ENCODE measurements at places on chromosomes 11 and 22.

- no peak for DNase-seq
These were observed 70.6 kb downstream of the ST3GAL4 start for GRCh38 chr11:126426106-126426505.

DNA sequence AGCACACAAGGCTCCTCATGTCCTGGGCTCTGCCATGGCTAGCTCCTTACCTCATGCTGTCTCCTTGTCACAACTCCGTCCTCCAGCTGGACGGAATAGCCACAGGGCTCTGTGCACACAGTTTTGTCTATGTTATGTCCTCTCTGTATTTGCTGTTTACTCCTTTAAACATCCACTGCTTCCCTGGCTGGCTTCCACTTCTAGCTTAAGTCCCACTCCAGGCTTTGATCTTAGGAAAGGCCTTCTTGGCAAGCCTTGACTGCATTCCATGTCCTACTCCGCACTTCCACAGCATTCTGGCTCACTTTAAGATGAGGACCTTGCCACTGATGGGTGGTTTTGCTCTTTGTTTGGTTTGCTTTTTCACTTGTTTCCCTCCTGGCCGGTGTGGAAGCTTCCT is 22.9 kb upstream of the ROBO3 start:
- no peak for DNase-seq

DNA sequence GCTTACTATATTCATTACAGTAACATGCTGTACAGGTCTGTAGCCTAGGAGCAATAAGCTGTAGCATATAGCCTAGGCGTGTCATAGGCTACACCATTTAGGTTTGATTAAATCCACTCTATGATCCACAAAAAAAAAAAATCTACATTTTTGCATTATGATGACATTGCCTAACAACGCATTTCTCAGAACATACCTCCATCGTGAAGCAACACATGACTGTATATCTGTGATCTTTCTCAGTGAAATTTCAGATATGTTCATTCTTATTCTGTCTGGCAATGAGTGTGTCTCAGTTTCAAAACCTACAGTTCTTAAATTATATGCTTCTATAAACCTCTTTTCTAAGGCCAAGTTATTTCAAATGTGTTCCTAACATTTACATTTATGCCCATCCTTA is 140.3 kb downstream of the CADM1 start:
- DNase-seq: no peak

GRCh38 chr11:199782-200181 is 6.9 kb downstream of the SCGB1C1 start:
- no peak for DNase-seq

DNA sequence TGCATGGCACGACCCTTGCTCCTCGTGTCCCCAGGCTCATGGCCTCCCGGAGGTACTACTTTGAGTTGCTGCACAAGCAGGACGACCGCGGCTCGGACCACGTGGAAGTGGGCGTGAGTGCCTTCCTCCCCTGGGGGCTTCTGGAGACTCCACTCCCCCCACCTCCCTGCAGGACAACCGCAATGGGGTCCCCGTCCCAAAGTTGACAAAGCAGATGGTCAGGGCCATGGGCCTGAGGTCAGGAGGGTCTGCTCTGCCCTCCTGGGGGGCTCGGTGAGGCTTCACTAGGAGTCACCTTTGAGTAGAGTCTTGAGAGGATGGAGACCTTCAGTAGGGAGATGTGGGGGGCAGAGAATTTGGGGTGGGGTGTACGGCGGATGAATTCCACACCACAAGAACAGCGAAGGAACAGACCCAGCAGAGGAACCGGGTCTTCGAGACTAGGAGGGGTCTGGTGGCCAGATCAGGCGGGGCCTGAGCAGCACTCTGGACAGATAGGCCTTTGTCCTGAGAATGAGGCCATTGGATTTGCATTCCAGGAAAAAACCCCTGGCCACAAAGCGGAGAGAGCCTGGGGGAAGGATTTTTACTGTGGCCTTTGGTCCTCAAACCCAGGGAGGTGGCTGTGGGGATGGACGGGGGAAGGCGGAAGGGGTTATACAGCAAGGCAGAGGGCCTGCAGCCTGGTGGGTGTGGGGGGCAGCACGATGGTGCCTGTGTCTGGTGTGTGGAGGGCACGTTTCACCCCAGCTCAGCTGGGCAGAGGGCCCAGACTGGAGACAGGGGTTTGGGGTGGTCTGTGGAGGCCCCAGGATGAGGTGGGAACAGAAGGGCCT is 4.6 kb downstream of the B4GALNT4 start:
- DNase-seq: peak; percentile 33

DNA sequence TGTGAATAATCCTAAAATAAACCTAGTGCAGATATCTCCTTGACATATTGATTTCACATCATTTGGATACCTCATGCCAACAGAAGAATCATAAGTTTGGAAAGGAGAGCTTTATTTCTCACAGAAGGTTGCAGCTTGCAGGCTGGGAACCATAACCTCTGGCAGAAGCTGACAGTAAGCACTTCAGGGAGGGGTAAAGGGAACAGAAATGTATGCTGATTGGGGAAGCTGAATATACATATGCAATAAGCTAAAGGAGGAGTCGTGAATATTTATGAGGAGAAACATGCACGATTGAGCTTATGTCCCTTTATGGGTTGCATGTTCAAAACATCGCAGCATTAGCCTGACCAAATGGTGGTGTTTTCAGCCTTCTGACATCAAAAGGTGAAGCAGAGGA is 814.5 kb downstream of the TBC1D22A start:
- no peak for DNase-seq

- DNase-seq: no peak
These were observed 11.1 kb upstream of the ALX4 start for GRCh38 chr11:44321059-44321458.

DNA sequence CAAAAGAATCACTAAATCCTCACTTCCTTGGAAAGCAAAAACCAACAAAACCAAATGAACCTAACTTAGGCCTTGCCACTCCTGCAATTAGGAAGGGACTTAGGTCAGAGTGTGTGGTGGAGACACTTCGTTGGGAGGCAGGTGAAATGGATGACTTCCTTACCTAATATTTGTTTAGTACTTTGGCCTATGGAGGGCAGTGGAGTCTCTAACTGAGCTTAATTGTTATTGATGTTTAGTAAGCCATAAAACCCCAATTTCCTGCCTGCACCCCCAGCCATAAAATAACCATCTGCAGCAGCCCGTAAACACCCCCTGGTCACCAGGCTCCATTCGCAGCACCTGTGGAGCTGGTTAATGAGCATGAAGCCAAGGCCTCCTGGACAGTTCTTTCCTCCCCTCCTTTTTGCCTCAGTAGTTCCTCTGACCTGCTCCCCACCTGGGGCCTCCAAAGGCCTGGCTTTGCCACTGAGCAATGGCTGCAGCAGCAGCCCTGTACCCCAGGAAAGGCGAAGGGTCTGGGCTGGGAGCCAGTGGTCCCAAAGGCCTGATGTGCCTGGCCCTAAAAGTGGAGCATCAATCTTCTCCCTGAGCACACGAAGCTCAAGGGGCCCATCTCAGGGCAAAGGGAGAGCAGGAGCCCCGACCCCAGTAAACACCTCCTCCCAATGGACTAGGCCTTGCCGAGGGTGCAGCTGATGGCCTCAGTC is 15.6 kb upstream of the SYT13 start:
- DNase-seq: no peak

- DNase-seq: no peak
These were observed 73.1 kb downstream of the ELP4 start for GRCh38 chr11:31582697-31583096.

DNA sequence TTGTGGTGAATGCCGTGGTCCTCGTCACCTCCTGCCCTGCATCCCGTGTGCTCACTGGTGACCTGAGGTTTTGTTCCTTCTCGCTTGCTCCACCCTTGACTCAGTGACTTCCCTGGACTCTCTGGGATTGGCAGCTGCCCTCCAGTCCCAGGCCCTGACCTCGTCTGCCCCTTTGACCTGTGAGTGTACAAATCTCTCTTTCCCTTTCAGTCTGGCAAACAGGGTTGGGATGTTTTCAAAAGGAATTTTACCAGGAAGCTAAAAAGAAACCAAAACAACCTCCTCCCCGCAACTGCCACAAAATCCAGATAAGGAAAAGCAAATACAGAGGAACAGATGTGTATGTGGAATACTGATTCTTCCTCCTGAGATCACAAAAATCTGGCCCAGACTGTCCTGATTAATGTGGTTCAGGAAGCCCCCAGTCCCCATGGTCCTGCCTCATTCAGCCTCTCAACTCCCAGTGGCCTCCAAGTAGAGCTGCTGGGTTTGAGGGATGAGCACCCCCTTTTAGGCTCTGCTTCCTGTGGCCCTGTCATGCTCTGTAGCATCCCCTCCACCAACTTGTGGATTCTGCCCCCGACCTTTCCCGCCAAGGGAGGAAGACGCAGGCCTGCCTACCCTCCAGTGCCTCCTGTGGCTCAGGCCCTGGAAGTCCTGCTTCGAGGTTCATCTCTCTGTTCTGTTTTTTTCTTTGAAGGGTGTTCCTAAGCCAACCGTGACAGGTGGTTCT is 15.2 kb downstream of the ROBO4 start:
- no peak for DNase-seq

GRCh38 chr11:10263929-10264328 is 30.1 kb downstream of the SBF2 start:
- no peak for DNase-seq

GRCh38 chr11:88406876-88407275 is 69.3 kb upstream of the CTSC start:
- DNase-seq: no peak

GRCh38 chr11:811446-812245 is 1.9 kb downstream of the RPLP2 start:
- no peak for DNase-seq

- DNase-seq: no peak
These were observed 2.3 kb downstream of the MALAT1 start for GRCh38 chr11:65501186-65501471.

DNA sequence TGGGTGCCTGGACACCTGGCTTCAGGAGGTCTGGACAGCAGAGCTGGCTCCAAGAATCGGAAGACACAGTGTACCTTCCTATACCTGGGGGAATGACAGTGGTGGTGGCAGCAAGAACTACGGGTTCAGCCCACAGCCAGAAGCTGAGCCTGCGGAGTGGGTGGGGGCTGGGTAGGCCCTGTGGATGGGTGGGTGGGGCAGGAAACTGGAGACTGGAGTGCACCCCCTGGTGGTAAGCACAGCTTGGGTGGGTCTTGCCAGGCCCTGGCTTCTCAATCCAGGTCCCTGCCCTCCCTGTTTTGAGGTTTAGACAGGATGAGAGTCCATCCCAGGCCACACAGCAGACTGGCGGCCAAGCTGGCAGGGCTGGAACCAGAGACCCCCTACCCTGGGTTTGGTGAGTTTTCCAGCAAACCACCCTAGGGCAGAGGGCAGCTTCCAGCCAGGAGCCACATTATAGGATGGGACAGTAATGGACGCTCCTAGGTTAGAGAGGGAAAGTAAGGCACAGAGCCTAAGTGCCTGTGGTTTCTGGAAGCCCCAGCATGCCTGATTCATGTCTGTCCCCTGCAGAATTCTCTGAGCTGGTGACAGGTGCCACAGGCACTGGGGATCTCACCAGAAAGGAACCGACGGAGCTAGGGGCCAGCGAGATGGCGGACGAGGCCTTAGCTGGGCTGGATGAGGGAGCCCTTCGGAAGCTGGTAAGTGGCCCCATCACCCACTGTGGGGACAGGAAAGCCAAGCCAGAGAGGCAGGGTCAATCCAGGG is 1.7 kb downstream of the SMTN start:
- DNase-seq: no peak

GRCh38 chr11:1411301-1411700 is 21.6 kb downstream of the BRSK2 start:
- DNase-seq: no peak

GRCh38 chr11:16610213-16610737 is 128.2 kb upstream of the C11orf58 start:
- DNase-seq: no peak

DNA sequence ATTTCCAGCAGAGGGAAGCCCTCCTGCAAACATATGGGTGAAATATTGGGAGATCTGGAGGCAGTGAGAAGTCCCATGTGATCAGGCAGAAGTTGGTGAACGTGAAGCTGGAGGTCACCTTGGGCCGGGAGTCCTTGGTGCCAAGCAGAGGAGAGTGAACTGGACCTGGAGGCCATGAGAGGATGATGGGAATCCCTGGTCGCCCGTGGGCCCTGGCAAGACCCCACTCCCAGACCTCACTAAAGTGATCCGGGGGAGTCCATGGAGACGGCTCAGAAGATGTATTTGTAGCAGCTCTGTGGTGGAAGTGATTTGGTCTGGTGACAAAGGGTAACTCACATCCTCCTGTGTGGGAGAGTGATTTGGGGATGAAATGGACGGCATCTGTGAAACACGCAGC is 71.0 kb downstream of the ARHGAP8 start:
- no peak for DNase-seq

GRCh38 chr11:10588904-10589303 is 20.4 kb upstream of the LYVE1 start:
- DNase-seq: no peak

GRCh38 chr11:73667891-73668290 is 21.5 kb downstream of the PLEKHB1 start:
- DNase-seq: no peak

- DNase-seq: no peak
These were observed 8.9 kb downstream of the UVRAG start for GRCh38 chr11:75823946-75824345.

DNA sequence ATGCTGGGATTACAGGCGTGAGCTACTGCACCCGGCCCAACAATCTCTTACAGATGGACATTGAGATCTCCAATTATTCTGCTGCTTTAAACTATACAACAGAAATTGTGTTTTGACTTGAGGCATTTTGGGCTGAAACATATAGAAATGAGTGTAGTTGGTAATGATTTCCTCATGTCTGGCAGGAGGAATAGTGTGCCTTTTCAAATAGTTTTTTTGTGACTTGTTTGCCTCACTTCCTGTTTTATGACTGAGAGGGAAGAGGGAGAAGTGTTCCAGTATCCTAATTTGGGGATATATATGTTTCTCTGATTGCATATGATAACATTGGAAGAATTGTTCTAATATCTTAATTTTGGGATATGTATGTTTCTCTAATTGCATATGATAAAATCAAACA is 40.2 kb downstream of the EP300 start:
- DNase-seq: no peak

GRCh38 chr22:41996826-41997225 is 1.8 kb upstream of the WBP2NL start:
- no peak for DNase-seq

DNA sequence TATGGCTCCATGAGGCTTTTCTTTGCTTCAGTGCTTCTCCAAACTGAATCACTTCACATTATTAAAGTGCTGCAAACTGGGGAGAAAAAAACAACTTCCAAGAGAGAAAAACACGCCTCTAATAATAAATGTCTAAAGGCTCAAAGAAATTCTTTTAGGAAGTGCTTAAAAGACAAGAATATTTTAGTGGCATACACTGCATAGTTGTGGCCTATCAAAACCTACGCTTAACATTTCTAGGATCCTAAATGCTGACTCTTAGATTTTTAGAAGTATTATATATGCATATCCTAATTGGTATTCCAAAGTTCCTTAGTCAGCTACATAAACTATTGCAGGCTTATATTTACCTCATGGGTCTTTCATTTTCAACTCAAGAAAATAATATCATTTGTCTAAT is 879.0 kb upstream of the CCDC90B start:
- no peak for DNase-seq
